ENCODE measurements at places on chromosomes 5 and 9.

DNA sequence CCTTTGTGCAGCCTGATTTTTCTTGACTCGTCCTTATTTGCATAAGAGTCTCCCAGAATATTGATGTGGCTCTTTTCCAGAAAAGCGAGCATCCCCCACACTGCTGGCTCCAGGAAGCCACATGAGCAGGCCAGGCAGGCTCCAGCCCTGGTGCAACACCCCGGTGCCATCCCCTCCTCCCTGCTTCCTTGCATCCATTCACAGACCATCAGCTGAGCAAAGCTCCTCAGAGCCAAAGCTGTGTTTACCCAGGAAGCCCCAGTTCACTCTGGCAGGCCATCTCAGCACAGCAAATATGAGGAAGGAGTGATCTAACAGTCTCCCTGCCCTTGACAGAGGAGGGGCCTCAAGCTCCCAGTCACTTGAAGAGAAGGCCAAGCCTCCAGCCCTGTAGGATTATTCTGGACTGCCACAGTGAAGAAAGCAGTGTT lies 34.4 kb downstream of the INSYN2B start:
- no peak for DNase-seq

DNA sequence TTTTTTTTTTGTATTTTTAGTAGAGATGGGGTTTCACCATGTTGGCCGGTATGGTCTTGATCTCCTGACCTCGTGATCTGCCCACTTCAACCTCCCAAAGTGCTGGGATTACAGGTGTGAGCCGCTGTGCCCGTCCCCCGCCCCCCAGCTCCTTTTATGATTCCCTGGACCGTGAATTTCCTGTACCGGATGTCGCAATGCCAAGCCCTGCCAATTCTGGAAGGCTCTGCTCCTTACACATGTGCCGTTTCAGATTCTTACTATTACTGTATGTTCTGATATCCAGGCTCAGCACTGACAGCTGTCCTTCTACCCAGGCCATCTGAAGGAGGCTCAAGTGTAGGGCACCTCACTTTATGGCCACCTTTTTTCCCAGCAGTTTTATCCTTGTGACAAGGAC lies 100.1 kb downstream of the PLCXD3 start:
- no peak for DNase-seq

DNA sequence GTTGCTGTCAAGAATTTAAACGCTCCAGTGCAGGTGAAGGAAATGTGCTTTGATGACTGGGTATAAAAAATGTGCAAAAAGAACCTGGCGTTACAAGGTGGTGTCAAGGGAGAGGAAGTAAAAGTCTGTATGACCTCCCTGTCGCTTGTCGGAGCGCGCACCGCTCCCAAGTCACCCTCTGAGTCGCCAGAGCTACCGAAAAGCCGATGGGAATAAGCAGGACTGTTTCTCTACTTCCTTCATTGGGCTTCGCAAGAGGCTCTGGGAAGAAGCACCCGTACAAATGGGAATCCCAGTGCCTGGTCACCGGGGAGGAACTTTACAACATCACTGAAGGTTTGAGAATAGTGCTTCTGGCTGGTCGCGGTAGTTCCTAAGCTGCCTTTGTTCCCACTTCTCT lies 1.3 kb upstream of the DMRT2 start:
- no peak for DNase-seq

DNA sequence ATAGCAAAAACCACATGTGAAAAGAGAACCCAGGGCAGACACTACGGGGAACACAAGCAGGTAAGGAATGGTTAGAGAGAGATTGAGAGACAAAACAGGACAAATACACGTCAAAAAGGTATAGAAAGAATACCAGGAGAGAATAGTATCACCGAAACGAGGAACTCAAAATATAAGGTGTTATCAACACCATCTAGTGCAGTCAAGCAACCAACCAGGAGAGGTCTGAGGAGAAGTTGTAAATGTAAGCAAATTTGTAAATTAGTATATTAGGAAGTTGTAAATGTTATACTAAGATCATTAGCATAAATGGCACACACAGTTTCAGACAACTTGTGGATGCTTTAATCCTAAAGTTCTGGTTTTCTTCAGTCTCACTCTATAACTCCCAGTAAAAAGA lies 355.5 kb downstream of the EBF1 start:
- no peak for DNase-seq

DNA sequence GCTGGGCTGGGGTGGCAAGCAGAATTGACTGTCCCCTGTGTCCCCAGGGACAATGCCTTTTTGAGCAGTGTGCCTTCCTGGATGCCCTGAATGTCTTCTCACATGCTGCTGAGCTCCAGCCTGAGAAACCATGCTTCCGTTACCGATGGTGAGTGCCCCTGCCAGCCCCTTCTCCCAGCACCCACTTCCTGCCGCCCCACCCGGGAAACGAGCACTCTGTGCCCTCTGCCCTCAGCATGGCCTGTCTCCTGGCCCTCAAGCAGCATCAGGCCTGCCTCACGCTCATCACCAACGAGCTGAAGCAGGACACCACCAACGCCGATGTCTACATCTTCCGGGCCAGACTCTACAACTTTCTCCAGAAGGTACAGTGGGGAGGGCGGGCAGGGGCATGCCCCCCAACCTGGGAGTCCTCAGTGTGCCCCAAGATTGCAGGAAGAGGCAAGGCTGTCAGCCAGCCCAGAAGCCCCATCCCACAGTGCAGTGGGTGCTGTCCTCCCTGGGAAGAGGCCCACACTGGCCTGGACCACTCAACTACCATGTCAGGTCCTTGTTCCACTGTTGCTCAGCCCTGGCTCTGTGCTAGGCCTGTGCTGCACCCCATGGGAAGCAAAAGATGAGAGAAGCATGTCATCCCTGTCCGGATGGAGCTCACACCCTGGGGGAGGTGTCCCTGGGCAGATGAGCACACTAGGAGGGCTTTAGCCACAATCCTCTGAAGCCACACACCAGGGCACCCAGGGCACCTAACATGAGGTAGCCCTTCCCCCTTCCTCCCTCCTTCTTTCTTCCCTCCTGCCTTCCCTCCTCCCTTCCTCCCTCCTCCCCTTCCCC lies 4.4 kb downstream of the TTC16 start:
- no peak for DNase-seq

DNA sequence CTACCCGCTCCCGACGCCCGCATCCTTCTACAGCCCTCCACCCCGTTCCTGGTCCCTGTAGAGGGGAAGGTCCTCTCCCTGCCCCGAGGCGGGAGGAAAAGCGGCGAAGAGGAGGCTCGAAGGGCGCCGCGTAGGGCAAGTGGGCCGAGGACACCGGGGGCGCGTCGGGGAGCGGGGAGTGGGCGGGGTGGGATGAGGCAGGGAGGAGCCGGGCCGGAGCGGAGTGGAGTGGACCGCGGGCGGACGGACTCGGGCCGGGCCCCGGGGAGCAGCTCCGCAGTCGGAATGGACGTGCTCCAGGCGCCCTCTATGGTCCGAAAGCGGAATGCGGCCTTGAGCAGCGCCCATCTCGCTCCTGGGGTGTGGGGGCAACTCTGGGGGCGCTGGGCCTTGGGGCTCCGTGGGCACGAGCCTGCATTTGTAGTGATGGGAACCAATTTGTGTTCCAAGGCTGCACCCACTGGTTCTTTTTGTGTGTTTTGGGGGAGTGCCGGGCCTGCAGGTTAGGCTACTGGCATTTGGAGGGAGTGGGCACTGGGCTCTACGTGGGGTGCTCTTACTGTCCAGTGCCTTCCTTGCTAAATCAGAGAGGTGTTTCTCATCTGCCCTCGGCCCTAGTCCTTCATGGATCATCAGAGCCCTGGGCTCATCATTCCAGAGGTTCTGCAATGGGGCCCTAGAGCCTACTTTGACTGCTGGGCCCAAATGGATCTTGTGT lies 7.3 kb downstream of the IRX1 start:
- no peak for DNase-seq

- DNase-seq: no peak
Observed at GRCh38 chr5:96880444-96881164, 4.3 kb downstream of the ERAP2 start.

DNA sequence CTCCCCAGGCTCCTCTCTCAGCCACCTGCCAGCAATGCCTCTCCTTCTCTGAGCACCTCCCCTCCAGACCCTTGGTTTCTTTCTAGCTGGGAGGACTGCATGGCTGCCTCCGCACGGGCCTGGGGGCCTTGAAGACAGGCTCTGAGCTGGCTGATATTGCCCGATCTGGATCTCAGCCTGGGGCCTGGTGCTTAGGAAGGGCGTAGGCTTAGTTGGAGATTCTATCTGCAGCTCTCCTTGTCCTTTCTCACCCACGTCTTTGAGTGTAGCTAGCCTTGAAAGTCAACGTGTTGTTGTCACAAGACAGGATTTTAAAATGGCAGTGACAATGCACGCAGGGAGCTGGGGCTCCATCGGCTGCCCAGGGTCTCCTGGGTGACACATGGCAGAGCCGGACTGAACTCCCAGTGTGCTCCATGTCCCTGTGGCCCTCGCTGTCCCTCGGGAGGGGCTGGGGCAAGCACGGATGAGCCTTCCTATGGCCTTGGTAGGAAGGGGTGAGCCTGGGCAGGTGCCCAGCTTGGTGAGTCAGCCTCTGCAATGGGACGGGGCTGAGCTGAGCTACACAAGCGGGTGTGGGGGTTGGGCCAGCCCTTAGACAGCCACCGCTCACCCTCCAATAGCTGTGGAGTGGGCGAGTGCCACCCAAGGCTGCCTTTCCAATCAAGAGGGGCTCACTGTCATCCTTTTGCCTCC lies 9.4 kb downstream of the ADAMTSL2 start:
- no peak for DNase-seq

- DNase-seq: no peak
Observed at GRCh38 chr5:7434914-7435313, 39.0 kb downstream of the ADCY2 start.

DNA sequence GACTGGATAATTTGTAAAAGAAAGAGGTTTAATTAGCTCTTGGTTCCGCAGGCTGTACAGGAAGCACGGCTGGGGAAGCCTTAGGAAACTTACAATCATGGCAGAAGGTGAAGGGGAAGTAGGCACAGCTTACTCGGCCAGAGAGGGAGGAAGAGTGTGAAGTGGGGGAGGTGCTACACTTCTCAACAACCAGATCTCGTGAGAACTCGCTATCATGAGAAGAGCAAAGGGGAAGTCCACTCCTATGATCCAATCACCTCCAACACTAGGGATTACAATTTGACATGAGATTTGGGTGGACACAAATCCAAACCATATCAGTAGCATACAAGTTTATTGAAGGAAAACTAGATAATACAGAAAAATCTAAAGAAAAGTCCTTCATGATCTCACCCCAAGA lies 39.9 kb downstream of the NEURL1B start:
- DNase-seq: no peak

DNA sequence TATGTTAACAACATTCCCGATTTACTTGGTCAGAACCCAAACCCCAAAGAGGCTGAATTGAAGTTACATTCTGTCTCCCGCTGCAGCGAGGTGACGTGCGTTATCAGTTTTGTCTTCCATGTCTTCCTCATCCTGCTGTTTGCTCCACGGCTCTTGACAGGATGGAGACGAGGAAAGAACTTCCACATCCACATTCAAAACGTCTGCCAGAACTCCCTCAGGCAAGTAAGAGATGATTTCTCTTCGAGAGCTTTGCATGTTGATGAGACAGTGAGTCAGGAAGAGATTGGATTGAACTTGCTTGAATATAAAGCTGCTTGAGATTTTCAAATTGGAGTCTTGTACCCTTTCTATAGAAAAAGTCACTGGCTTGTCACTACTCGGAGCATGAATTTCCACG lies 242.6 kb downstream of the AUH start:
- DNase-seq: no peak

DNA sequence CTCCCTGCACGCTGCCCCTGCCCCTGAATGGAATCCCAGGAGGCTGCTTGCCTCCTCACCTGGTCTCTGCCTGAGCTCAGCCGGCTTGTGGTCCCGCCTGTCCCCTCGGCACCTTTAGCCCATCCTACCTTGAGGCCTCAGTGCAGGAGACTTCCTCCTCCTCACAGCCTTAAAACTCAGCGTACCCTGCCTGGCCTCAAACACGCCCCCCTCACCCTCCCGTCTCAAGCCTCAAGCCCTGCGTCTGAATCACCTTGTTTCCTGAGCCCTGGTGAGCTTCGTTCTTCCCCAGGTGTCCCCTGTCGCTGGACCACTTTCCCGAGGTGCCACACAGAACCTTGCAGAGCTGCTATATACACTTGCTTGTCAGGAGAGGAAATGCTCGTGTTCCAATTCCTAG lies 110.2 kb upstream of the SPIN1 start:
- no peak for DNase-seq

DNA sequence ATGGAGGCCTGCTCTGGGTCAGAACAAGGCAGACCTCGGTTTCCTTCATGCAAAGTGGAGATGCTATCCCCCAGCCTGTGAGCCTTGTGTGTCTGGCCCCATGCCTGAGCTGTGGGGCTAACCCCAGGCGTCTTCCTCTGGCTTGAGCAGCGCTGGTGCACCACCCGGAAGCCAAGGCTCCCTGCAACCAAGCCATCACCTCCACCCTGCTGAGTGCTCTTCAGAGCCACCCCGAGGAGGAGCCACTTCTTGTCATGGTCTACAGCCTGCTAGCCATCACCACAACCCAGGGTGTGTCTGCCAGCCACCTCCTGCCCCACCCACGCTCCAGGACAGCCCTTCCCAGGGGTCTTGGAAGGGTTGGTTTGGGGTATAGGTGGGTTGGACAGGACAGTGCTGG lies 16.2 kb downstream of the REXO4 start:
- no peak for DNase-seq

- no peak for DNase-seq
Observed at GRCh38 chr9:116842658-116843057, 155.6 kb downstream of the TRIM32 start.

GRCh38 chr5:107661038-107661649 lies 9.6 kb downstream of the EFNA5 start:
- DNase-seq: no peak

DNA sequence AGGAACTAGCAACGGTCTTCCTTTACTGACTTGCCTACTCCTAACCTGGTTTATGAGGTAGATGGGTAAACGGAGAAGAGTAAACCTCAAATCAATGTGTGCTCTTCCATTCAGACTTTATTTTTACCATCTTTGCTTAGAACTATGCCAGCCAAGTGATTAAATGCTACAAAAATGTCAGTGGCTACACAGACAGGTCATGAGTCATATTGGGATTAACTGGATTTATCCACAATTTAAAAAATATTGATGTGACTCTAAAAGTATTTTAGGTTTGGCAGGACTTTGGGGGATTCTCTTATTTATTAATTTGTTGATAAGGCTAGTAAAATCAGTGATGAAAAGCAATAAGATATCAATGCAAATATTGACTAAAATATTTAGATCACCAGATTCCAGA lies 275.0 kb downstream of the PLK2 start:
- DNase-seq: no peak

DNA sequence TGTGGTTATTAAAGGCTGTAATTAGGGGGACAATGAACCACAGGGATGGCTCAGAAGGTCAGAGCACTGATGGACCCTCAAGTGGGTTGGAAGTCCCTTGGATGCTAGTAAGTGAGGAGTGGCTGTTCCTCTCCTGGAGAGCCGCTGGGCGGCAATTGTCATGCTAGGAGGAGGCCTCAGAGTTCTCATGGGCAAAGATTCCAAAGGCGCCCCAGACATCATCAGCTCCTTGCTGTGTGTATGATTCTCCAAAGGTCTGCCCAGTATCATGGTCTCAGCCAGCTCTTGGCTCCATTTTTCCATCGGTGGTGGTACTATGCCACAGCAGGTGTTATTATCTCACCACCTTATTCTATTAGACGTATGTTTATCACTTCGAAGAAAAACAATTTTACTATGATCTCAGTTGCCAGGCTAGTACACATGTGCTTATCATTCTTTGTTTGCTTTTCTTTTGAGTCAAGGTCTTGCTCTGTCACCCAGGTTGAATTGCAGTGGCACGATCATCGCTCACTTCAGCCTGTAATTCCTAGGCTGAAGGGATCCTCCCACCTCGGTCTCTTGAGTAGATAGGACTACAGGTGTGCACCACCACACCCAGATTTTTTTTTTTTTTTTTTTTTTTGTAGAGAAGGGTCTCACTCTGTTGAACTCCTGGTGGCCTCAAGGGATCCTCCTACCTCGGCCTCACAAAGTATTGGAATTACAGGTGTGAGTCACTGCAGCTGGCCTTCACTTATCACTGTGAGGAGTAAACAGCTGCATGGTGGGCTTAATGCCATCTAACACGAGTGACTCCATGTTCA lies 46.8 kb downstream of the EXOSC2 start:
- no peak for DNase-seq
